Globus pallidus (tissue), 1 donor: ENCODE measurements at places on chromosomes 3 and 15.
A peak's percentile ranks its signal among the peaks of the same experiment; 100 is the strongest.

DNA sequence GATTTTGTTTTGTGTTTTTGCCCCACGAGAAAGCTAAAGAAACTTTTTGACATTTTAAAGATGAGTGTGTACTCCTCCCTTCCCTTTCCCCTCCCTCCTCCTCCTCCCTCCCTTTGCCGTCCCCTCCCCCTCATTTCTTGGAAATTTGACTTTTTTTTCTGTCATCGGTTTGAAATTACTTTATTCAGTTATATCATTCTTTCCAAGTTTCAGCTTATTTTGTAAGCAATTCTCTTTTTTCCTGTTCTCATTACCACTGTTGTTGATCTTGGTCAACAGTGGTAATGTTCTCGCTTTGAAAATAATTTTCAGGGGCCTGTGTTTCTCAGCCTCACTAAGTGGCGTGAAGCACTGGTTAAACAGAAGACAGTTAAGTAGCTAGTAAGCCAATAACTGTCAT is 178.4 kb downstream of the AKAP13 start:
- DNase-seq: no peak

- no peak for DNase-seq
These were observed 158.5 kb upstream of the SGO1 start for GRCh38 chr3:20344400-20344959.

- no peak for DNase-seq
These were observed 130.9 kb downstream of the IL1RAP start for GRCh38 chr3:190644766-190645165.

DNA sequence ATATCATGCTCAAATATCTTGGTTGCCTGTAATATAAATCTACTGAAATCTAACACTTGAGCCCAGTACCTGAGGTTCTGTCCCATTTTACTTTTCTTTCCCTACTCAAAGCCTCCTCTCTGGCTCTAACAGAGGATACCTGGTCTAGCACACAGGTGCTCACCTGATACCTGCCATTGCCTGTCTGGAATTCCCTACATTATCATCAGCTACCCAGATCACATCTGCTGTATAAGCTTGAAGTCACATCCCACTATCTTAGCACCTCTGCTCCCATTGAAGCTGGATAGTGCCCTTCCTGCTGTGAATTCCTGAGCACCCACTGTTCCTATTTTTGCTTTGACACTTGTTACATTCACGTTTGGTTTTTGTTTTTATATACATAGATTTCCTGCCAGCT is 30.5 kb downstream of the GYG1 start:
- DNase-seq: no peak

DNA sequence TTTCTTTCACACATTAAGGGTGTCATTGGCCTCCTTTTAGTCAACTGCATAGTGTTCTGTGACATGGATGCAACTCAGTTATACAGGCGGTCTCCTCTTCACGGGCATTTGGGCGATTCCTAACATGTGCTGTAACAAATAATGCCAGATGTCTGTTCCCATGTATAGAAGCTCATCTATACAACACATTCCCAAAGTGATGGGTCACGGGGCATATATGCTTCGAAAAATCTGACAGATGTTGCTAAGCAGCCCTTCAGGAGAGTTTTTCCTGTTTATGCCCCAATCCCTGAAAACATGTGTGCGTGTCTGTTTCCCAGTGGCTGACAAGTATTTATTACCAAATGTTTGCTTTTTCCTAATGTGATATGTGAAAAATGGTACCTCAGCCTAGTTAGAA is 25.8 kb downstream of the LRRK1 start:
- no peak for DNase-seq

DNA sequence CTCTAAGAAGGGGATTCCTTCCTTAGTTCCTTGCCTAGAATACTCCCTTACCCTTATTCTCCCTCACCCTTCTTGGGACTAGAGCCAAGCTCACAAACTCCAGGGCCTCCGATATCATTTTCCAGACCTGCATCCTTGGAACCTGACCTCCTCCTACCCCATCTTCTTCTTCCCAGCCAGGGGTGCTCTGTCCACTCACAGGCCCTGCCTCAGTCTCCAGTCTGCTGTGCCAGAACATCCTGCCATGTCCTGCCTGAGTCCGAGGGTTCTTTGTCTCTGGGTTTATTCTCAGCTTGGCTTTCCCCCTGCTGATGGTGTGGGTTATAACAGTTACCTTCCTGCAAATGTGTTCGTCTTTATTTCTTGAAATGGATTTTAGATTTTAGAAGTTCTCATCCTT is 59.9 kb upstream of the MCF2L2 start:
- no peak for DNase-seq

GRCh38 chr3:192022412-192022811 is 561.4 kb downstream of the PYDC2 start:
- no peak for DNase-seq

DNA sequence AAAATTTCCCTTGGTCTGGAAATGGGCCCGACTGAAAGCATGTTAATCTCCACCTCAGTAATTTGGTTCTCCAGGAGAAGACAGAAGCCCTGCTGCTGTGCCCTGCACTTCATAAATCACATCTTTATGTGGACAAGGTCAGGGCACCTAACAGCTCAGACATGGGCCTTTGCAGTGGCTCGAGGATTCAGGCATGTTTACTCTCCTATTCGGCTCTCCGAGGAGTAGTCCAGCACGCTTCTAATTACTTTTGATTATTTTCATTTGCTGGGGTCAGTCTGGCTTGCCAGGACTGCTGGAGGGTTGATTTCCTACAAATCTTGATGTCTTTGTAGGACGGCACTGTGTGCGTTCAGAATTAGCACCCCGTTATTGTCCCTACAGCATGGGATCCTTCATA is 511.2 kb downstream of the MECOM start:
- DNase-seq: no peak

- DNase-seq: no peak
These were observed 181.6 kb downstream of the CFAP20DC start for GRCh38 chr3:58868097-58868779.

GRCh38 chr15:40252438-40253166 is 13.7 kb downstream of the PAK6 start:
- DNase-seq: no peak

DNA sequence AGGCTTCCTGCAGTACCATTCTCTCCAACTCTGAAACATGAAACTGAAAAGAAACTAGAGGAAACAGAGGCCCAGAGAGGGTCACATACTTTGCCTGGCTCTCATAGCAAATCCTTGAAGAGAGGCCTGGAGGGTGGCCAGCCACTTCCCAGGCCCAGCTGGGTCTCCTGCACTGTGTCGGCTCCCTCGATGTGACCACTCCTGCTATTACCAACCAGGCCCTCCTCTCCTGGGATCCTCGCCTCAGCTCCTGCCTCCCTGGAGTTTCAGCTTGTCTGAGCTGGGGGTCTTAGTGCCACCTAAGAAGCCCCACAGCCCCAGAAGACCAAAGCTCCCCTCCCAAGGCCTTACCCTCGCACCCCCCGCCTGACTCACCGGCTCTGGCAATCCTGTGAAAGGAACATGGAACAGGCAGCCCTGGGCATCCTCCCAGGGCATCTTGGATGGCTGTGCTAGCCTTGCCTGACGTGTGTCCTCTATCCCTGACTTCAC is 4.6 kb downstream of the LOXL1 start:
- no peak for DNase-seq

- no peak for DNase-seq
These were observed 155.4 kb downstream of the DIPK2A start for GRCh38 chr3:144127014-144127413.

GRCh38 chr15:60774829-60775463 is 296.0 kb upstream of the ICE2 start:
- DNase-seq: no peak

DNA sequence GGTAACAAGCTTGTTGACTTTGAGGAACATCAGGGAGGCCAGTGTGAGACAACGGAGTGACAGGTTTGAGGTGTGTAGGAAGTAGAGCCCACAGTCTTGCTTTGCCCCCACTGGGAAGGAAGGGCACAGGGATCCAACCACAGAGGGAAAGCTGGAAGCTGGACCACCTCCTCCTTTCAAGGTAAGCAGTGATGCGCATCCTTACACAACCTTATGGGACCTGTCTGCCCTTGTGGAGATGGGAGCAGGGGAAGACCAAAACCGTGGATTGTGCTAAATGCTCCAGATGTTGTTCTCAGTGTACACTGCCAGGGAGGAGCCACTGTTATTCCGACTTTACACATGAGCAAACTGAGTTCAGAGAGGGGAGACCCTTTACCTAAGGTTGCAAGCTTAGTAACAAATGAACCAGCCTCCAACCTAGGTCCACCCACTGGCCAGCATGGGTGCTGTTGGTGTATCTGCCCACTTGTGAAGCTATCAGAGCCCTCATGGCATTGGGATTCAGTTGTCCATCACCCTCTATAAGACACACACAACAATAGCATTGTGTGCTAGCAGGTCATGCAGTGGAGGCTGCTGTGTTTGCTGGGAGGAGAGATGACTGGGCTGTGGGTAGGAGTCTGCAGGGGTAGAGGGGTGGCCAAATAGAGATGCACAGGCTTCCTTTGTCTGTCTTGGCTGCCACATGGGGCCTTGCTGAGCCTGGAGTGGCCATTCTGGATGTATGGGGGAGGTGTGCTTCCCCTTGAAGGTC is 586 bp upstream of the LSMEM2 start:
- peak; percentile 85 for DNase-seq

DNA sequence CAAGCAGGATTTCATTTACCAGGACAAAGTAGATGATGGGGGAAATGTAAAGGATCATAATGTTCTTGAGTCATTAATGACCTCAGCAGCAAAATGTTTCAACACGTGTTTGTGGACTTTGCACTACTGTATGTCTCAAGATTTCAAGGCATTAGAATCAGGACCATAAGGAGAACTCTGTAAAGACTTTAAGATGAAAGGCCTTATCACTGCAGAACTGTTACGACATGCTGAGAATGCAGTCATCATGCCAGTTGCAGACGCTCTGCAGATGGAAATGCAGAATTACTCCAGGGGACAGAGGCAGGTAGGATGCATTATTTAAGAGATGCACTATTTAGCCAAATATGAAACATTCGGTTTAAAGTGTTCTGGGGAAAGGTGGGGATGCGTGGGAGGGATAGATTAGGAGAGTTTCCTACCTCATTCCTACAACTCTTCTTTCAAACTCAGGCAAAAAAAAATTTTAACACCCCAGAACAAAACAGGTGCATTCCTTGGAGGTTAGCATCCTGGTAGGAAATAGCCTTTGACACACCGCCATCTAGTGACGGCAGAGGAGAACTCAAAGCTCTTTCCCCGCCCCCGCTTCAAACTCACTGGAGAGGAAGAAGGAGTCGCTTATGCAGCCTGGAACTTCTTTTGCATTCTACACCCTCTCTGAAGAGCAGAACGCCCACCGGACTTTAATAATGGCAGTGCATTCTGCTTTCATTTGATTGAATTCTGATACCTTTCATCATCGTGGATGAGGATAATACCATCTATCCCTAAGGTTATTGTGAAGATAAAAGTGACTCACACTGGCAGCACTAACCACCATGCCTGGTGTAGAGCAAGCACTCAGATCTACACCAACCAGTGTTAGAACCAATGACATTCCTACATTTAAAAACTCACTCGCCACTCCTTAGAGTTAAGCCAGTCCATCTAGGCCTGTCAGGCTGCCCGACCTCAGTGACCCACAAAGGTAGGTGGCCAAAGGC is 43.1 kb upstream of the TOPAZ1 start:
- peak; percentile 63 for DNase-seq

DNA sequence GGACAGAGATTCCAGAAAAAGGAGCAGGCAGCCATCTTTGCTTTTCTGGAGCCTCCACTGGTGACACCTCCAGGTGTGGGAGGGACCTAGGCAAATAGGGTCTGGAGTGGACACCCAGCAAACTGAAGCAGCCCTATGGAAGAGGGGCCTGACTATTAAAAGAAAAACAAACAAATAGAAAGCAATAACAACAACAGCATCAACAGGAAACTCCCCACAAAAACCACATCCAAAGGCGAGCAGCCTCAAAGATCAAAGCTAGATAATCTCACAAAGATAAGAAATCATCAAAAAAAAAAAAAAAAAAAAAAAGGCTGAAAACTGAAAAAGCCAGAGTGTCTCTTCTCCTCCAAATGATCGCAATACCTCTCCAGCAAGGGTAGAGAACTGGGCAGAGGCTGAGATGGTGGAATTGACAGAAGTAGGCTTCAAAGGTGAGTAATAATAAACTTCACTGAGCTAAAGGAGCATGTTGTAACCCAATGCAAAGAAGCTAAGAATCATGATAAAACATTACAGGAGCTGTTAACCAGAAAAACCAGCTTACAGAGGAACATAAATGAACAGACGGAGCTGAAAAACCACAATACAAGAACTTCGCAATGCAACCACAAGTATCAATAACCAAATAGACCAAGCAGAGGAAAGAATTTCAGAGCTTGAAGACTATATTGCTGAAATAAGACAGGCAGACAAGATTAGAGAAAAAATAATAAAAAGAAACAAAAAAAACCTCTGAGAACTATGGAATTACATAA is 225.4 kb downstream of the CTNNB1 start:
- DNase-seq: no peak

DNA sequence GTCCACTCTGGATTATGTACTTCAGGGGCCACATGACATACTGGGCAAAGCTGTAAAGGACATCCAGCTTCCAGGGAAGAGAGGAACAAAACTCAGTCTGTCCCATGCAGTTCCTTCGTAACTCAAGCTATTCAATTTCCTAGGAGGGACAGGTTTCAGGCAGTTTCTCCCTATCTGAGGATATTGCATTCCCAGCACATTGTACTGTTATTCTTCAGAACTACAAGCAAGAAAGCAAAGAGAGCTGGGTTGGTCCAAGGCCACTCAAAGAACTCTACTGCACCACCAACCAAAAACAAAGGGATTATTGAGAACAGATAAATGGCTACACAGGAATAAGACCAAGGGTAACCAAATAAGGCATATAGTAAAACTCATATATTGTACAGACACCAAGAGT is 117.6 kb upstream of the ARL6 start:
- peak; percentile 8 for DNase-seq

- DNase-seq: no peak
These were observed 549.8 kb upstream of the AGTR1 start for GRCh38 chr3:148147903-148148302.

DNA sequence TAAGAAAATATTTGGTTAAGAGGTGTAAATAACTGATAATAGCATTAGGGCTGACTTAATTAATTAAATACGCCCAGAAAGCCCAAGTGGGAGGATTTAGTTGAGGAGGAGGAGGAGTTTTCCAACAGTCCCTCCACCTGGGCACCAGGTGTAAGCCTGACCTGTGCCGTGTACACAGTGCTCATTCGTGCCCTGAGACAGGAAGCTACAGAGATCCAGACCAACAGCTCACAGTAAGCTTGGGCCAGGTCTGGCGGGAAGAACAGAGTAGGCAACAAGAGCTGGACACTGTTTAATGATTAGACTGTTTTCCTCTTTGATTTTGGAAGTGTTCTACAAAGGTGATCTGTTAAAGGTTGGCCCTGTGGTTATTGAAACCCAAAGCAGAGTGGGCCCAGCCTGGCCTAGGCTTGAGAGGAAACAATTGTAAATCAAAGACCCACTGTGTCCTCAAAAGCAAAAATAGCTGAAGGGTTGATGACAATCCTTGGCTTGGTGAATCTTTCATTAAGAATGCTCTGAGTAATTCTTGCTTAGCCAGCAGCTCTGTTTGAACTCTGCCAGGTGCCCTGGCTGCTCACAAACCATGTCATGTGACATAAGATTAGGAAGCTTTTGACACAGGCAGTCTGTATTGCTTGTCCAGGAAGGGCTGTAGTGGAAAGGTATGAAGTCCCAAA is 13.8 kb downstream of the SQOR start:
- no peak for DNase-seq

GRCh38 chr3:135627057-135627456 is 338.5 kb upstream of the PPP2R3A start:
- DNase-seq: no peak
